ENCODE measurements at places on chromosomes 7 and 10.
A peak's percentile ranks its signal among the peaks of the same experiment; 100 is the strongest.

GRCh38 chr7:96531331-96531730, 178.3 kb downstream of the SEM1 start:
- DNase-seq = peak; percentile 25

GRCh38 chr10:61822781-61823230, 78.7 kb upstream of the ARID5B start:
- DNase-seq = no peak

GRCh38 chr10:29735628-29736365, 101.0 kb upstream of the SVIL start:
- DNase-seq = peak; percentile 70

GRCh38 chr10:21742740-21743412, 208.8 kb downstream of the MLLT10 start:
- no peak for DNase-seq

Measured in inflammatory macrophage treated with lipopolysaccharide for 4 hours (primary cell).